ENCODE measurements at places on chromosomes 6 and 20.
A peak's percentile ranks its signal among the peaks of the same experiment; 100 is the strongest.

DNA sequence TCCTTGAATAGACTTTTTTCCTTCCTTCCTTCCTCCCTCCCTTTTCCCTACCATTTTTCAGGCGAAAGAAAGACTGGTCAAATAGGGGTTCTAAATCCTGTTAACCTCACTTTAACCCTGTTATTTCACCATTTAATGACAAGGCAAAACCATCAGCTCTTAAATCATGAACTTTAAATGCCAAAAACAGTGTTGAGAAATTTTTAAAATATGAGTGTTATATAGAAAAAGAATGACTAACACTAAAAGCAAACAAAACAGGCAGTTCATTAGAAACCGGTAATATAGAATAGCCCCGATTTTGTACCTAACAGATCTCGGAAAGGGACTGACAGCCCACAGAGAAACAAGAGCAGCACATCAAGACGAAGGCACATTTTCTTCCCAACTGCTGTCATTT is 57.4 kb upstream of the CEP85L start:
- DNase-seq, result no peak

GRCh38 chr6:106003268-106003987 is 82.7 kb upstream of the PRDM1 start:
- no peak for DNase-seq

DNA sequence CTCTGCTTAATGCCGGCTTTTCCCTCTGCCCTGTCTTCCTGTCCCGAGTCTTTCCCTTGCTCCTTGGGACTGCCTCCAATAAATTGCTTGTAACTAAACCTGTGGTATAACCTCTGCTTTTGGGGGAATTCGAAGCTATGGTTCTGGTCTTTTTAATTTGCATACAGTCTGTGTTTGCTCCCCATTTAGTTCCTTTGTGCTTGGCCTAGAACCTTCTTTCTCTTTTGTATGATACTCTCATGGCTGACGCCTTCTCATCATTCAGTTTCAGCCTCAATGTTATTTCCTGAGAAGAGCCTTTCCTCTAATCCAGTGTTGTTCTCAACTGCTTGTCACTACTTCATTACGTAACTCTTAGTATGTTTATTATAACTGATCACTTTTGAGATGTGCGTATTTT is 248.0 kb downstream of the PHF3 start:
- DNase-seq, result no peak

GRCh38 chr6:12369781-12370262 is 79.7 kb downstream of the EDN1 start:
- no peak for DNase-seq

GRCh38 chr20:40956542-40957264 is 71.9 kb upstream of the TOP1 start:
- DNase-seq, result no peak

DNA sequence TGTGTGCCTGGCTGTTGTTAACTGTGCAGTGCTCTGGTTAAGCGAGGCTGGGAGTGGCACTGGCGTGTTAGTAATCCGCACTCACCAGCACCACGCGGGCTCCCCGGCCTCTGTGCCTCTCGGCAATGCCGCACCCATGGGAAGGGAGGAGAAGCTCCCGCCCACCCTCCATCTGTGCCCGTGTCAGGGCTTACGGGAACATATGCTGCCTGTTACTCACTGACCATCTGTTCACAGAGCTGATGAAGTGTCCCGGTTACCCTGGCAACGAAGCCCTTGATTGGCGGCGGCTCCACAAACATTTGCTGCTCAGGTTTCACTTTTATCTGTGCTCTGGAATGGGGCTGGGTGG is 114.7 kb downstream of the PSMB1 start:
- peak; percentile 30 for DNase-seq

DNA sequence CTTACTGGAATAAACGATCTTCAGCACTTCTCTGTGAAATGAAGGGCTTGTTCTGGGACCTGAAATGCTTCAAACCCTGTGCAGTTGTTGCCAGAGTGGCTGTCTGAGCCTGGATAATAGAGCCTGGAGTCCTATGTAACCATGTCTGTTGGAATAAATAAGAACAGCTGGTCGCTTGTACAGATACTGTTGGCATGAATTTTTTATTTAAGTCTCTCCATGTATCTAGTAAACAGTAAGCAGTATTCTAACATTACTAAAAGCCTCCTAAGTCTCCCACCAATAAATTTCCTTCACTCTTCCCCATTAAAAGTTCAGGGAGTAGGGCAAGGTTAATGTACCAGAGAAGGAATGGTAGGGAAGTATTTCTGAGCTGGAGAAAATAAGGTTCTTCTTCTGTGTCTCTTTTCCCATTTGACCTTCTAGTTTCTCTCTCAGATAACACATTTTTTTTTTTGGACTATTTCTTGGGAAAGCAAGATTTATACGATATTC is 227.5 kb downstream of the PRL start:
- no peak for DNase-seq
